Stimulated activated CD4-positive, alpha-beta T cell treated with anti-CD3 and anti-CD28 coated beads, Interleukin-4, amount 100 ng/mL, for 4 hours (primary cell): ENCODE measurements at places on chromosomes 1 and 21.

- DNase-seq, result no peak
Measured at GRCh38 chr21:41673596-41674335, 93.1 kb downstream of the RIPK4 start.

GRCh38 chr1:19377812-19378718, 65.9 kb downstream of the SLC66A1 start:
- DNase-seq, result no peak

DNA sequence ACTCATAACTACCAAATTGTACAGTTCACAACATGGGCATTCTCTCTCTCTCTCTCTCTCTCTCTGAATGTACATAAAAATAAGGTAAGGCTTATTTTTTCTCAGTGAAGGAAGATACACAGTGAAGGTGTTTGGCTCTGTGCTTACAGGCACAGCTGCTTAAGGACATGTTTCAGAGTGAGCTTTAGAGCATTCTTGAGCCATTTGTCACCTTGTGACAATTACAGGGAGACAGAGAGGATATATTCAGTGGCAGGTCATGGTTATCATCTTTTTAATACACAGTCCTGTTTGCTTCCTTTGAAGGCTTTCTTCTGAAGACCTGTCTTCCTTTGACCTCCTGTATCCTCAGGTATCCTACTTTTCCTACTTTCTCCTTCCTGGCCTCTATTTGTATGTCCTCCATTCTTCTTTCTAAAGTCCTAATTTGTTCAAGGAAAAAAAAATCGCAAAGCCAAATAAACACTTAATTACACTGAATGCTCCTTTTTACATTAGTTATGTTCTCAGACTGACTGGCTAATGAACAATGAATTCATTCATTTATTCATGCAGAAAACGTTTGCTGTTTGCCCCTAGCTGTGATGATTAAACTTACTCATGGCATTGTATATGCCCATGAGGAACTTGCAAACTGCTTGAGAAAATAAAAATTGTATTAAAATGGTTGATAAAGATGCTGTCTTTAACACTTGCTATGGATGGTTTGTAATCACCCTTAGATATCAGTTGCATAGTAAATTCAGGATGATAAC, 33.4 kb downstream of the HSD17B7 start:
- no peak for DNase-seq

DNA sequence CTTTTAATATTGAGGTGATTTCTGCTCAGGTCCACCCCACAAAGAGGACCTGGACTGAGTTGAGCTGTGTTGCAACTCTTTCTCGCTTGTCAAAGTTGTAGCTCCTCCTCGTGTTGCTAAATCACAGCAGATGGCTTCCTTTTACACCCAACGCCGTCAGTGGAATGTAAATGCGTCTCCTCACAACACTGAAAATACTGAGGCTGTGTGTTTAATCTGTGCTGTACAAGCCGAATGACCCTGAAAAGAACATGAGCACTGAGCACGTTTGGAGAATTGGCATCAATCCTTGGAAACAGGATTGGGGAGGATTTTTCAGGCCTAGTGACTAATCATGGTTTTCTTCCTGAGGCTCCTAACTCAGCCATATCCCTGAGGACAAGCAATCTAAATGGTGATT, 196.0 kb downstream of the CRB1 start:
- DNase-seq, result no peak

DNA sequence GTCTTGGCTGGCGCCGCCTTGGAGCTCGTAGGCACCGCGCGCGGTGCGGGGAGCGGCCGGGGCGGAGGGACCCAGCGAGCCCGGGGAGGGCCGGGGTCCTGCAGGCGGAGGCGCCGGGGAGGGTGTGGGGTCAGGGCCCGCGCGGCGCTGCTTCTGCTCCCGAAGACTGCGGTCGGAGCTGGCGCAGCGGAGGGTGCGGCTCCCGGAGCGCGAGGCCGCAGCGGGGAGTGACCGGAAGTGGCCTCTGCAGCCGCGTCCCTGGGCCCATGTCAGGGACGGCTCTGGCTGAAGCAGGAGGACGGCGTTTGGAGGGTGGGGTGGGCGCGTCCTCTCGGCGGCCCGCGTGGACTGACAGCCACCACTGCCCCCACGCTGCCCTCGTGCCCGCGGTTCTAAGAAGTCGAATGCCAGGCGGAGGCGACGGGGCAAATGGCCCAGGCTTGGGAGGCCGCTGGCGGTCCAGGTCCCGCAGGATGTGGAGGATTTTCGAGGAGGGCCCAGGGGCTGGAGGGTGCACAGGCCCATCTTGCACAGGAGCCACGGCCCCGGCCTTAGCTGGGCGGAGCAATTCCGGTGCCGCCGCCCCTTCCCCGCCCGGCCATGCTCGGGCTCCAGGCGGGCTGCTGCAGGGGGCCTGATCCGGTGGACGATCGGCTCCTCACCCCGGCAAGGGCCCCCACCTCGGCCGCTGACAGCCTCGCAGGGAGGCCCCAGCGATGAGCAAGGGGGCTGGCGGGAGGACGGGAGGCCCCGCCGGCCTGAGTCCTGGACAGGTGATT, 7.7 kb upstream of the ZNF669 start:
- DNase-seq, result no peak

GRCh38 chr21:21463456-21463855, 465.2 kb downstream of the NCAM2 start:
- DNase-seq, result no peak

DNA sequence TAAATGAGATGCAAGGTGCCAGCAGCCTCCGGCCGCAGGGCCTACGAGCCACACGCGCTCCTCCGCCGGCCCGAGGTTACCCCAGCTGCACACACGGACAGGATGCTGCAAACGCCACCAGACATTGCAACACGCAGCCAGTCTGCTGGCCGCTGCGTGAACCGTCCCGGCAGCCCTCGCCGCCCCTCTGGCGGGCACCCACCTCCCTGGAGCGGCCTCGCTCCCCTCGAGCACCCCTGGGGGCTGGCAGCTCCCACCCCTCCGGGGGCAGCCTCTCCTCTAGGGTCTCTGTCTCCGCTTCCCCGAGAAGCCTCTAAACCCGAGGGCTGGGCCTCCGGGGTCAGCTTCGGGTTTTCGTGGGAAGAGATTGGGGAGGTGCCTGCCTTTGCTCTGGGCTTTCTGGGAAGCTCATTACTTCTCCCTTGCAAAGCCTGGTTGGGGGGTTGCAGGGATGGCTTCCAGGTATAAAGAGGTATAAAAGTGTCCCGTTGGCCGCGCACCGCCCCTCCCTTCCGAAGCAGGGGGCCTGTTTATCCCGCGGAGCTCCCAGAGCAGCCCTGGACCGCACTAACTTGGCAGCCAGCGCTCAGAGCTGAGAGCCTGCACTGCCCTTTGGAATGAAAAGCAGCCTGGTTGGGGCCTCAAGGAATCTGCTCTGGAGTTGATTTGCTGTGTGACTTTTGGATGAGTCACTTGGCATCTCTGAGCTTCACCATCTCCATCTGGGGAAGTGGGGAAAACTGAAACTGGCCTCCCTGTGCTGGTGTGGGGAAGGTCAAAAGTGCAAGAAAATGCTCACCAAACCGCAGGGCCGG, 21.8 kb downstream of the DHRS3 start:
- DNase-seq, result no peak

DNA sequence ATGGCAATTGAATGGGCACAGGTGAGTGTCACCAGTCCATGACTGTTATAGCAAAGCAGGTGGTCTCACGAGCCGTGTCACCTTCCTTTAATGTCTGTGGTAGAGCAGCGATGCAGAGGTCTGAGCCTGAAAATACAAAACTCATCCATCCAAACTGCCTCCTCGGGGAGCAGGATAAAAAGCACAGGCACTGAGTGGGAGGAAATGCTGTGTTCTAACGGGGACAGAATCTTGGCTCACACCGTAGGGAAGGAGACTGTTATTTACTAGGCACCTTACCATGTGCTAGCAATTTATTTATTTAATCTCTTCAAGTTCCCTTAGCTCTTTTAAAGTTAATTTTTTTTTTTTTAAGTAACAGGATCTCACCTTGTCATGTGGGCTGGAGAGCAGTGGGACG, 1.2 kb downstream of the ASCL5 start:
- no peak for DNase-seq

DNA sequence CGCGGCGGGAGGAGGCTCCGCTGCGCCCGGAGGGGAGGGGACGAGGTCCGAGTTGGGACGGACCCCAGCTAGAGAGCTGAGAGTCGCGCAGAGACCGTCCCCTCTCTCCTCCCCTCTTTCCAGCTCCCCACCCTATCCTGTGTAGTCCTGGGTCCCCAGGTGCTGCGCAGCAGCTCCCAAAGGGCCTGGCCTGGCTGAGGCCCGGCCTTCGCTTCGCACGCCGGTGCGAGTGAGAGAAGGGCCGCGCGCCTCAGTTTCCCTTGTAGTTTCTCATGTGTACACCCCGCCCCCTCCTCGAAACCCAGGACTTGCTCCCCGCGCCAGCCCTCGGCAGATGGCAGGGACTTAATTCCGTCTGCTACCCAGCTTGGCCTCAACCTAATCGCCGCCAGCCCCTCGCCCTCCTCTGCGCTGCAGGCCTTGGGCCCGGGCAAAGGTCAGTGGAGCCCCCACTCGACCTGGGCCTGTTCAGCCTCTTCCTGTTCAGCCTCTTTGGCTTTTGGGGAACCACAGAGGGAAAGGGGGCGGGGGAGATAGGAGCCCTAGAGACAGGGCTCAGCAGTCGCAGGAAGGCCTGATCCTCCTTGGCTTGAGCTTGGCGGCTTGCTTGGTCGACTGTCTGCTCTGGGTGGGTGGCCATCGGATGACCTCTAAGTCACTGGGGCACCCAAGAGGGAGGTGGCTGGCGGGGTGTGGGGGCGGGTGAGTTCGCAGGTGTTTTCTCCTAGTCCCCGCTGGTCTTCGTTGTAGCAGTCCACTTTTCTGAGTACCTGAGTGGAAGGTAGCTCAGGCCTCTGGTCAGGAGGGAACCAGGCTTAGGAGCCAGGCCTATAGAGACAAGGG, 1.0 kb downstream of the ZNF687 start:
- DNase-seq, result peak; percentile 17

DNA sequence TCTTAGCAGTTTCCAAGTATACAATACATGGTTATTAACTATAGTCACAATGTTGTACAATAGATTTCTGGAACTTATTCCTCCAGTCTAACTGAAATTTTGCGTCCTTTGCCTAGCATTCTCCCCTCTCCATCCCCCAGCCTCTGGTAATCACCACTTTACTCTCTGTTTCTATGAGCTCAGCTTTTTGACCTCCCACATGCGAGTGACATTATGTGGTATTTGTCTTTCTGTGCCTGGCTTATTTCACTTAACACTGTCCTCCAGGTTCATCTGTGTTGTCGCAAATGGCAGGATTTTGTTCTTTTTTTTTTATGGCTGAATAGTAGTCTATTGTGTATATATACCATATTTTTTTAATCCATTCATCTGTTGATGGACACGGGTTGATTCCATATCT, 43.9 kb upstream of the CD101 start:
- DNase-seq, result no peak

- peak; percentile 93 for DNase-seq
Measured at GRCh38 chr1:23619299-23620188, 60.2 kb upstream of the ID3 start.

DNA sequence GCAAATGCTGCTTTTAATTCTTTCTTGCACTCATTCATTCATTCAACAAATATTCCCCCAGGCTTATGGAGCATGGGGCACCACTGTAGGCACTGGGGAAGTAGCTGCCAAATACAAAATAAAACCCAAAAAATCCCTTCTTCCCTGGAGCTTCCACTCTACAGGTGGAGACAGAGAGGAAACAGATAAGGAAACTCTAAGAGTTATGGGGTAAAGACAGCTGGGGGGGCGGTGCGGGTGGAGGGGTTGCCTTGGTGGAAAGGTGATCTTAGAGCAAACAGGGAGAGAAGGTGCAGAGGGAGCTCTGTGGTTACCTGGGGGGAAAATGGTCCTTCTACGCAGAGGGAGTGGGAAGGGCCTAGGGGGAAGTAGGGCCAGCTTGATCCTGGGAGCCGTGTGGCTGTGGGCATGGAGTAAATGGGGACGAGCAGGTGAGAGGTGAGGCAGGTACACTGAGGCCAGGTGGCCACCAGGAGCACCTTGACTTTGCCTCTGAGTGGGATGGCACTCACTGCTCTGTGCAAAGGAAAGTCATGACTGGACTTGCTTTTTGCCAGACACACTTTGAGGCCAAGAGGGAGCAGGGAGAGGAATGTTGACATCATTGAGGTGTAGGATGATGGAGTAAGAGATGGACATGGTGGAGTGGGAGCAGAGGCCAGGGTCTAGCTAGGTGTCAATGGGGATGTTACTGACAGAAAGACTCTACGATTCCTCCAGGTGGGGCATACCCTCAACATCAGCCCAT, 152.0 kb downstream of the ETS2 start:
- DNase-seq, result no peak

GRCh38 chr1:209855006-209855405, 27.2 kb downstream of the UTP25 start:
- DNase-seq, result no peak

DNA sequence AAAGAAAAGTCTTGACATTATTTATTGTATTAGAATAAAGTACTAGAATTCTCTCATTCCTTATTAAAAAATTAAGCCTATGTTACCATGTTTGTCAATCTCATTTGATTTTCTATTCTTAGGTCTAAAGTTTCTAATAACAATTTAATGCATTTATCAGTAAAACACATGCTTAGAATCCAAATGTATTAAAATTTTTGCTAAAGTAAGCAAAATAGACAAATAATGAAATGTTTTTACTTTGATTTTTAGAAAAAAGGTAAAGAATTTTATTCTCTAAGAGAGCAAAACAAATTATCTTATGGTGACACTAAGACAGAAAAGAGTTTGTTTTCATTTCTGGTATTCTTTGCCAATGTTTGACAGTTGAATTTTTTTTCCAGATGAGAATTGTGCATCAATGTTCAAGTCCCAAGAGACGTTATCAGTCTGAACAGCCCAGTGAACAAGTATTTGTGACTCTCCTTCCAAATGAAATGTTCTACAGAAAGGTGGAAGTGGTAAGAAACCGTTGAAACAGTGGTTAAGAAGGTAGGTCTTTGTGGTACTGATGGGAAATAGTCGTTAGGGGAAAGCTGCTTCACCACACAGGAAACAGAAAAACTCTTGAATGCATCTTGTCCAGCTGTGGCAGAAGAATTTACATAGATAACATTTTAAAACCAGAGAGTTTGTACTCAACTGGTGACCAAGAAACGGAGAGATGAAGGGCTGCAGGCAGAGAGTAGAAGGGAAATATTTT, 402.5 kb downstream of the PTPRC start:
- DNase-seq, result no peak
